Activated effector memory CD4-positive, alpha-beta T cell treated with Interleukin-2 at 50 U/mL for 16 hours (primary cell): ENCODE measurements at places on chromosomes 16 and 17.

- DNase-seq, result no peak
Measured at GRCh38 chr16:51710186-51710585, 559.1 kb upstream of the SALL1 start.

- DNase-seq, result no peak
Measured at GRCh38 chr17:74104921-74105320, 98.6 kb upstream of the RPL38 start.

- DNase-seq, result no peak
Measured at GRCh38 chr16:28189245-28189644, 22.5 kb downstream of the XPO6 start.

DNA sequence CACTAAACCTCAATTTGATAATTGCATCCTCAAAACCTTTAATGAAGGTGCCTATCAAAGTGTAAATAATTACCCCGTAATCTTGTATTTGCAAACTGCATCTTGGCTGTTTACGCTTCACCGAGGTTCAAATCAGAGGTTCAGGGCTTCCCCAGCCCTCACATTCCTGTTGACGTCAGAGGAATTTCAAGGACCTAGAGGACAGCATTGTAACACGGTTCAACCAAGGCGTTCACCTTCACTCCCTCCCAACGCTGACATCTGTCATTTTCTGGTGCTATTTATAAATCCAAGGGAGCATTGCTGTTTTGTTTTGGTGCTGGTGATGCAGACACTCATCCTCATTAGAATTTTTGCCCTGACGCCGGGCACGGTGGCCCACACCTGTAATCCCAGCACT is 691.6 kb upstream of the RBFOX1 start:
- no peak for DNase-seq

DNA sequence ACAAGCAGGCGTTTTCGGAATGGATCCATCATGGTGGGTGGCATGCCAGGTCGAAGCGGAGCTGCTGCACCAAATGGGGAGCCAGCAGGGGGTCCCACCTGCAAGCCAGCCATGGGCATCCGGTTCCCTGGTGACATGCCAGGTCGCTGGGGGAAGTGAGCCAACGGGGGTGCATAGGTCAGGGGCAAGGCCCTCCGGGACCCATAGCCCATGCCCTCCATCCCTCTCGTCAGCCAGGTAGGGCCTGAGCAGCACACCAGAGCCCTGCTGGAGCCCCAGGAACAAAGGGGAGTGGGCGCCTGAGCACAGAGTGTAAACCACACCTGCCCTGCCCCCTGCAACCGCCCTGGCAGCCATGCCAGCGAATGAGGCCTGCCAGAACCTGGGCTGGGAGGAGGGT is 5.0 kb downstream of the SMARCD2 start:
- DNase-seq, result no peak

- DNase-seq, result no peak
Measured at GRCh38 chr17:75819116-75819515, 25.1 kb downstream of the UNC13D start.

GRCh38 chr16:31695667-31696066 is 168.0 kb downstream of the AHSP start:
- DNase-seq, result peak; percentile 31

DNA sequence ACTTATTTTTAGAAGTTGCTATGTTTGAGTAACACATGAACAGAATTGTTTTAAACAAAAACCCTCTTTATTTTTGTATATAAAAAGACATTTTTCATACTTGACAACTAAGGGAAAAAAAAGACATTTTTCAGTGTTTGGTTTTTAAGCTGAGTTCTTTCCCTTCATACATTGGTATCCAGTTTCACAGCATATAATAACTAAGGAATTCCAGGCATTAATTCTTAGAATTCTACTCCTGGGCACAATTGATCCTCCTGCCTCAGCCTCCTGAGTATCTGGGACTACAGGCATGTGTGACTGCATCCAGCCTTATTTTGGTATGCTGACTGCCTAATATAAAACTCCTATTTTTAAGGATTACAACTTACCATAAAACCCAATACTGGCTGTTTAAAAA is 8.4 kb downstream of the FBXO47 start:
- DNase-seq, result no peak

- DNase-seq, result no peak
Measured at GRCh38 chr16:81450783-81451491, 6.3 kb downstream of the CMIP start.

GRCh38 chr16:11586856-11587642 is at the start of gene LITAF:
LITAF (minus strand) TSS chr16:11586919; CDS start chr16:11556730, 30,189 bp downstream.
- peak; percentile 47 for DNase-seq

DNA sequence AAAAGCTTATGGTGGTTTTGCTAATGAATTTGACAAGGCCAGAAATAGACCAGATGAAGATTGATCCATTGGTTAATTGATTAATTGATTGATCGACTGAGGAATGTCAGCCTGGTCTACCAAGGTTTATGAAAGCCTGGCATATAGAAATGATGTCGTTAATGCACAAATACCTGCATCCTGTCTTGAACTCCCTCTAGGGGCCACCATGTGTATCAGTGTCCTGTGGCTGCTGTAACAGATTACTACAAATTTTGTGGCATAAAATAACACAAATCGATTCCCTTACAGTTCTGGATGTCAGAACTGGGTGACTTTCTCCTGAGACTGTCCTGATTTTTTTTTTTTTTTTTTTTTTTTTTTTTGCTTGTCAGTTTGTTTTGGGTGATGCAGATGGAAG is 553.2 kb downstream of the MAF start:
- DNase-seq, result no peak

GRCh38 chr17:21282231-21282630 is 2.3 kb upstream of the MAP2K3 start:
- DNase-seq, result no peak

- no peak for DNase-seq
Measured at GRCh38 chr17:2067608-2068024, 12.7 kb downstream of the HIC1 start.

- DNase-seq, result no peak
Measured at GRCh38 chr17:42997390-42997983, 732 bp upstream of the RPL27 start.

DNA sequence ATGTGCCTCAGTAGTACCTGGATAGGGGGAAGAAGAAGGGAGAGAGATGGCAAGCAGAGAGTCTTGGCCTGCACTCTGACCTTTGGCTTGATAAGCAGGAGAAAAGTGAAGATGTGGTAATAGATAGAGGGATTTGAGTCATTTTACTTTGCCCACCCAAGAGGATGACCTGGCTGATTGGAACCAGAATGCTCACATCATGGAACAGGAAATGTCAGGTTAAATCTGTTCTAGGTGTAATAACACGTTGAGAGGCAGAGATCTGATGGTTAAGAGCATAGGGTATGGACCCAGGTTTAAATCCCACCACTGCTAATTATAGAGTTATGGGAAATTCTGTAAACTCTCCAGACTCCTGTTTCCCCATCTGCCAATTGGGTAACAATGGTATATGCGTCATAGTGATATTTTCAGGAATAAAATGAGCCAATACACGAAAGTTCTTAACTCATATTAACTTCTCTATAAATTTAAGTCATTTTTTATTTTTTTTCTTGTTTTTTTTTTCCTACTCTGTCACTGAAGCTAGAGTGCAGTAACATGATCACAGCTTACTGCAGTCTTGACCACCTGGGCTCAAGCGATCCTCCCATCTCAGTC is 8.1 kb upstream of the CCL18 start:
- DNase-seq, result no peak

DNA sequence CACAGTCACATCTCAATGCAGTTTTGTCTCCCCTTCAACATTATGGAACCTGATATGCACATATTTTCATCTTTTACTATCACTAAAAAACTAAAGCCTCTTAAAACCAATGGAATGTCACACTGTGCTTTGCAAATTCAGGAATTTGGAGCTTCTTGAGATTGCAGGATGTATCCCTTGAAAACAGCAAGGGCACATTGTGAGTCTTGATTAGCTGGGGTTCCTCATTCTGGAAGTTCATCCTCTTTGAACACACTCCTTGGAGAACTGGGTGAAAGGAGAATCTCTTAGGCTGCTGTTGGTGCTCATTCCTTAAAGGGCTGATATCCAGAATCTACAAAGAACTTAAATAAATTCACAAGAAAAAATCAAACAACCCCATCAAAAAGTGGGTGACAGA is 21.1 kb upstream of the MYOCD start:
- no peak for DNase-seq

- DNase-seq, result no peak
Measured at GRCh38 chr17:57935833-57936807, 19.1 kb downstream of the CUEDC1 start.

- DNase-seq, result no peak
Measured at GRCh38 chr16:77967054-77967904, 55.1 kb upstream of the CLEC3A start.

- no peak for DNase-seq
Measured at GRCh38 chr17:77437017-77437416, 296.2 kb downstream of the SEC14L1 start.

- DNase-seq, result no peak
Measured at GRCh38 chr17:69913616-69914015, 161.4 kb upstream of the KCNJ16 start.

- DNase-seq, result no peak
Measured at GRCh38 chr17:63291258-63291657, 154.8 kb downstream of the CYB561 start.

DNA sequence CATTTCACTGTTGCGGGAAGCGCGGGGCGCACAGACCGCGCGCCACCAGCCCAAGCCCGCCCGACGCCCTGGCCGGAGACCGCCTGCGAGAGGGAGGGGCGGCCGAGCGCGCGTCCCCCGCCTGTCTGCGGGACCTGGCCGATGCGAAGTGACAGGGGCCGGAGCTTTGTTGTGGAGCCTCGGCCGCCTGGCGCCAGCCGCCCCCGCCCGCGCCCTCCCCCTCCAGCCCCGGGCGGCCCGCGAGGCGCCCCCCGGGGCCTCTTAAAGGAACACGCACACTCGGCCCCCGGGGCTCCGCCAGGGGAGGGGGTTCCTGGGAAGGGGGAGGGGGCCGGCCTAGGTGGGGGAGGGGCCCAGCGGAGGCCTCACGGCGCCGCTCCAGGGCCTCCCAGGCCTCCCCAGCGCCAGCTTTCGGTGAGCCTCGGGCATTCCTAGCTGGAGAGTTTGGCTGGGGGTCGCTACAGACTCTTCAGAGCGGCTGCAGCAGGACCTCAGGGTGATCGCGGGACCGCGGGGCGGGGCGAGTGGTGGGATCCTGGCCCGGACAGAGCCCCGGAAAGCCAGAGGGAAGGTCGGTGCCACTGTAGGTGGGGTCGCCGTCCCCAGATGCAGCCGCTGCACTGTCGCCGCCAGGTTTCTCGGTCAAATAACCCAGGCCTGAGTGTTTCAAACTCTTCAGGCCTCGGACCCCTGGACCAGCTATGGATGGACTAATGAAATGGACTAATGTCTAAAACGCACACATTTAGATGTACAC is 2.4 kb upstream of the TBX2 start:
- DNase-seq, result no peak

- no peak for DNase-seq
Measured at GRCh38 chr16:85860413-85861094, 38.4 kb upstream of the IRF8 start.

- DNase-seq, result no peak
Measured at GRCh38 chr16:48617104-48617705, 7.2 kb upstream of the N4BP1 start.

GRCh38 chr16:4160658-4161430 is 44.6 kb upstream of the ADCY9 start:
- no peak for DNase-seq

DNA sequence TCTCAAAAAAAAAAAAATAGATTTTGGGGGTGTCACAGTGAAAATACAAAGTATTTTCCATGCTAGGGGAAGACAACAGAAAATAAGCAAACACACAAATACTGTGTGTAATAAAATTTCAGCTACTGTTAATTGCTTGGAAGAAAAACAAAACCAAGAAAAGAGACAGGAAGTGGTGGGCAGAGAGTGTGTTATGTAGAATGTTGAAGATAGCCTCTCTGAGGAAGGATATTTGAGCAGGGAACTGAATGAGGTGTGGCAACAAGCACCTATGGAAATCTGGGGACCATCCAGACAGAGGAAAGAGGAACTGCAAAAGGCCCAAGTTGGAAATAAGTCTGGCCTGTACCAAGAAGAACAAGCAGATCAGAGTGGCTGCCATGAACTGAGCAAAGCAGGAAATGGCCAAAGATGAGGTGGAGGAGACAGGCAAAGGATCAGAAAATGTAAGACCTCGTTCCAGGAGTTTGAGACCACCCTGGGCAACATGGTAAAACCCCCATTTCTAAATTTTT is 7.8 kb upstream of the USP31 start:
- DNase-seq, result no peak

DNA sequence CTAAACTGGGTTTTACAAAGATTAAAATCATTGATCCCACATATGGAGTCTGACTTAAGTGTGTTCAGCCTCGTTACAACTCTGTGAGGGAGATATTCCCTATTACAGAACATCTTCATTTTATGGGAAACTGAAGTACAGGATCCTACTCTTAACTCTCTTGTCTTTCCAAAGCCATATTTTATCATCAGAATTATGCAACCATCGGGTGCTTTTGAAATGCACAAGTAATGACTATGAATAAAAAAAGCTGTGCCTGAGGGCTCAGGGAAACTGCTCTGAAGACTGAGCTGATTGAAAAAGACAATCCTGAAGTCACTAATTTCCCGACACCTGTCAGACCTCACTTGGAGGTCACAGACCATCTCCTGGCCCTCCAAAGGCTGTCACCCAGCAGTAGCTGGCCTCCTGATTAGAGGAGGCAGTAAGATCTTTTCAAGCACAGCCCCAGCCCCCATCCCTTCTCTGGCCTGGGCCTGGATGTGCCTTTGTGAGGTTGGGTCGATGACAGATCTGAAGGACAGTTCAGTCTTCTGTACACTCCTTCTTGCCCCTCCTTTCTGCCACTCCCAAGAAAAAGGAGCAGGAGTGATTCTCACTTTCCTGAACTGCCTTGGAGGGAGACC is 5.6 kb downstream of the AKAP1 start:
- DNase-seq, result no peak

GRCh38 chr17:60959696-60960095 is 282.0 kb downstream of the BCAS3 start:
- no peak for DNase-seq

DNA sequence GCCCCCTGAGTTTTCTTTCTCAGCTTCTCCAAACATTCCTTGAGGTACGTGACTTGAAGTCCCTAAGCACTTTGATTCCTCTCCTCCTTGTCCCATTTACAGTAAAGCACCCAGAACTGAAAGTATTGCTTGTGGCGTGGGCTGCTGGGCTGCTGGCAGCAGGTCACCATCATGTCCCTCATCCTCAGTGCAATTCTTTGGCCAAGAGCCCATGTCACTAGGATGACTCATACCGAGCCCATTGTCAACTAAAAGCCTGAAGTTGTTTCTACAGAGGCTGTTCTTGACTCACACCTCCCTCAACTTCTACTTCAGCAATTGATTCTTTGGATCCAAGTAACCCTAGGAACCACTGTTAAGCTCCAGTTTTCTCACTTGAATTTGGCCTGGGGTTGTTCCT is 54.3 kb downstream of the KPNA2 start:
- DNase-seq, result no peak

DNA sequence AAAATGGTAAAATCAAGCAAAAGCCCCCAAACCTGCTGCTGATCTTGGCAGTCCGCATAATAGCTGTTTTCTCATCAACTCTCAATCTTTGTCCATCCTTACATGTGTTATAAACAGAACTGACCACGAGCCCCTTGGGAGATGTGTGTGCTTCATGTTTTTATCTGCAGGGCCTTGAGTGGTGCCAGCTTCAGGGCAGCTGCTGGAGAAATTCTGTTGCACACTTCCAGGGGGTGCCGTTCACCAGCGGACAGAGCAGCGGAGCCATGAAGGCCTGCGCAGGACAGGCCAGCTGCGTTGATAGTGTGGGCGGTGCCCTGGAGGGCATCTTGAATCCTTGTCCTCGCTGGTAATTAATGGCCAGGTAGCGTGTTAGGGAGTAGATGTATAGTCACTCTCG is 20.1 kb downstream of the MPRIP start:
- DNase-seq, result no peak
